ENCODE measurements at places on chromosomes 1 and 21.

DNA sequence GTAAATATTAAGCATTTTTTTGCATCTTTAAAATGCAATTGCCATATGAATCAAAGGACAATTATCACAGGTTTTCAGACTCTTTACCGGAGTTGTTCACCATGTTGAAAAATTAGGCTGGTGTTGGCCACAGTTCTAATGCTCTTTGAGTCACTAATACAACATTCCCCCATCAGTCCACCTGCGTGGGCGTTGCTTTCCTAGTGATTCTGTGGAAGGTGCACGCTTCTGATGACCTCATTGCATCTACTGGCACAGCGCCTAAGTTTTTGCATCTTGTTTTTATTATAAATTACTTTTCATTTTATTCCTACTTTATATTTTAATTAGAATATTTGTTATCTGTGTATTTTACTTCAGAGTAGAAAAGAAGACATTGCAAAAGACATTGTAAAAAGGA lies 4.7 kb upstream of the F5 start:
- DNase-seq: no peak

DNA sequence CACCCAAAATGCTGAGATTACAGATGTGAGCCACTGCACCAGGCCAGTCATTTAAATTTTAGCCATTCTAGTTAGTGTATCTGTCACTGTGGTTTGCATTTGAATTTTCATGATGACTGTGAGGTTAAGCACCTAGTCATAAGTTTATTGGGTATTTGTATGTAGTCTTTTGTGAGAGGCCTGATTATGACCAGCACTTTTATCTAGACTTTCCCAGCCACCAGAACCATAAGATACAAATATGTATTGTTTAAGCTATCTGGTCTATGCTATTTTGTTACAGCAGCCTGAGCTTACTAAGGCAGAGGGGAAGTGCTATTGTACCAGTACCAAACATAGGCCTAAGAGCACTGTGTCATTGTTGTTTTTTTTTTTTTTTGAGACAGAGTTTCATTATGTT lies 19.9 kb upstream of the DNAJC6 start:
- no peak for DNase-seq

DNA sequence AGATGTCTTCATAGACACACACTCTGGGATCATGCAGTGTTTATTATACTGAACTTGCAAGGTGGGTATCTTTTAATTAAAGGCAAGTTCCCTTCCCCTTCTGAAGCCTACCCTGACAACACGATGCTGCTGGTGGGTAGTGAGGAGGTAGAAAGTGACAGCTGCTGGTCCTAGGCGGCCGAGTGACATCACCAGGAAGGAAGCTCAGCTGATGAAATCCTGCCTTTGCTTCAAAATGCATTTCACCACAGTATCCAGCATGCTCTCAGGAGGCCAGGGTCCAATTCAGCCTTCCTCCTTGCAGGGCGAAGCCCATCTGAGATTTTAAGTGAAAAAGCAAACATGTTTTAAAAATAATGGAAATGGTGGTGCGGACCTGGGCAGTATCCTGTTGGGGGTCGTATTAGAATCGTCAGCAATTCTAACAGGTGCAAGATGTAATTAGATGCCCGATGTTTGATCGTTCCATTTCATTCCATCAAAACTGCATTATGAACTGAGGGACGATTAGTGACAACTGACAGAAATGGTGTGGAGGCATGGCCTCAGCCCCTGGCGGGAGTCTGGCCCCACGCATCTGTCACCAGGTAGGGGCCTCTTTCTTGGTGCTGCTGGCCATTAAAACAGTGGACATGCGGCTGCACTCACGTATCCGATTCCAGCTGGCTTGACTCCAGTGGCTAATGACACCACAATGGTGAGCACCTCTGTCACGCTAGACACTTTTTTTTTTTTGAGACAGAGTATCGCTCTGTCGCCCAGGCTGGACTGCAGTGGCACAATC lies 324.8 kb upstream of the C1orf174 start:
- DNase-seq: no peak

- no peak for DNase-seq
Observed at GRCh38 chr1:31902510-31902860, 35.7 kb downstream of the PTP4A2 start.

DNA sequence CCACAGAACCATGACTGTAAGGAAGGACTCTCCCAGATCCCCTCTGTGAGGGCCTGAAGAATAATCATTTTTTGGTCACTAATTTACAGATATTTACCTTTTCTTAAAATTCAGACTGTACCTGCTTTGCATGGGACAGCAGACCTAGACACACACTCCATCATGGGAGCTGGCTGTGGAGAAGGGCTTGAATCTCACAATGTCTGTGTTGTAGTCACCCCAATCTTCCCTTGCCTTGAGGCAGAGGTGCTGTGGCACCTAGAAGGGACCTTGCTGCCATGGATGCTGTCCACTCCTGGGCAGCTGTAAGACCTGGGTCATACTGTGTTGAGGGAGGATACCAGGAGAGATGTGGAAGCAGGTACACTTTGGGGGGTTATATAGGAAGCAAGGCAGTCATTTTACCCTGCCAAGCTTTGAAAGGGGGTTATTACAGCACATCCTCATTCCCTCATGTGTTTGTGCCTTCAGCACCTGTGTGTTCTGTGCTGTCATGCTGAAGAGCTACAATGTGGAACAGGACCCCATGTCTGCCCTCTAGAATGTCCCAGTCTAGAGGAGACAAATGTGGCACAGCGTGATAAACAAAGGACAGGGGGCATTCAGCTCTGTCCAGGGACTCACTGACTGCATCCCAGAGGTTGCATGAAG lies 27.1 kb downstream of the TRAF5 start:
- DNase-seq: no peak

DNA sequence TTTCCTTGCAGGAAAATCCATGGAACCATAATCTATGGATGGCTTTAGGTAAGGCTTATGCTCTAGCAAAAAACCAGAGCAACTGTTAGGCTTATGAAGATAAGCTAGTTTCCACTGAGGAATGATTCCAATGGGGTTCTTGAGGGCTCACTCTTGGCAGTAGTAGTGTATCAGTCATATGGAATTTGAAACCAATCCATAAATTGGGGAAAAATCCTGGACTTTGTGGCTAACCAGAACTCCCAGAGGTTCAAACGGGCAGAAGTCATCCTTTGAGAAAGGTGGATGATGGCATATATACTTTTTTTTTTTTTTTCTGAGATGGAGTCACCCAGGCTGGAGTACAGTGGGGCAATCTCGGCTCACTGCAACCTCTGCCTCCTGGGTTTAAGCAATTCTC lies 54.2 kb upstream of the ATF3 start:
- no peak for DNase-seq

Measured in stimulated activated CD8-positive, alpha-beta memory T cell treated with anti-CD3 and anti-CD28 coated beads, Interleukin-7, amount 100 ng/mL, for 1 hour (primary cell).